ENCODE measurements at places on chromosomes 16 and 17.

DNA sequence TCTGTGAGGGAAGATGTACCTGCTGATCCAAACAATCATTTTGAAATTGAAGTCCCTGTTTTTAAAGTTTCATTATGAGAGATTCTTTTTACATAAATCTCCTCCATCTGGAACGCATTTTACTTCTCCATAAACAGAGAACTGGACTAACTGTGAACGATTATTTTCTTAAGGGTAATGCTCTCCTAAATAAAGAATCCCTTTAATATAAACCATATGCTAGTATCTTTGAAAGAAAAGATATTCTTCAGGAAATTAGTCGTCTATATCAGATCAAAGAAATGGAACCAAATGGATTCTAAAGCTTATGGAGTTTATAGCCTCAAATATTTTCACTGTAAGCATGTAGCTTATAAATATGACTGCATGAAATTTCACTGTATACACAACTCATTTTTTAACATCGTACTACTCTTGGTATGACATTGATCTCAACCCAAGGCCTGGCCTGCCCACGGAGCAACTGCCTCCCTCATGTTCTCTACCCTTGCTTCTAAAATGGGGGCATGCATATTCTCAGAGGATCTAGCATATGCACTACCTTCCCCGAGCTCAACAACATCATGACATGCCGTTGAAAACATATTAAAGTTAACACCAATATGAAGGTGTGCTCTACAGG is 66.4 kb downstream of the MYH10 start:
- no peak for DNase-seq

GRCh38 chr17:32136856-32137255 is 5.4 kb upstream of the RHOT1 start:
- no peak for DNase-seq

- DNase-seq, result no peak
Measured at GRCh38 chr16:72739577-72739976, 308.4 kb downstream of the ZFHX3 start.

GRCh38 chr17:69477204-69477902 is 62.9 kb downstream of the MAP2K6 start:
- DNase-seq, result no peak

- DNase-seq, result no peak
Measured at GRCh38 chr16:19068237-19068815, 912 bp downstream of the COQ7 start.

DNA sequence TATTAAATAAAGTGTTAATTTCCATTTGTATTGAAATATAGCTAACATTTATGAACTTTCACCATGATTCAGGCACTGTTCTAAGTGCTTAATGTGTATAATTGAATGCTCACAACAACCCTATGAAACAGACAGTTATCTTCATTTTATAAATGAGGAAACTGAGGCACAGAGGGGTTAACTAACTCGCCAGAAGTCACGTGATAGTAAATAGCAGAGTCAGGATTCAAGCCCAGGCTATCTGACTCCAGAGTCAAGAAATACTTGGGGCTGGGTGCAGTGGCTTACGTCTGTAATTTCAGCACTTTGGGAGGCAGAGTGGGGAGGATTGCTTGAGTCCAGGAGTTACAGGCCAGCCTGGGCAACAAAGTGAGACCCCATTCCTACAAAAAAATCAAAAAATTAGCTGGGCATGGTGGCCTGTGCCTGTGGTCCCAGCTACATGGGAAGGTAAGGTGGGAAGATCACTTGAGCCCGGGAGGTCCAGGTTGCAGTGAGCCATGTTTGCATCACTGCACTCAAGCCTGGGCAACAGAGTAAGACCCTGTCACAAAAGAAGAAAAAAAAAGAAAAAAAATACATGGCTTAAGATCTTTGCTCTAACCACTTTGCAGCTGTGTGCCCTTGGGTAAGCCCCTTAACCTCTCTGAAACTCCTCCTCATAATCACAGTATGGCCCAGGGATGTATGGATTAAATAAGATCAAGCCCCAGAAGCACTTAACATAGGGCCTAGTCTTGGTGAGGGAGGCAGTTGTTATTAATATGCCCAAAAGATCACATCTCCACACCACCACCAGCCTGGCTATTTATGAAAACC is 29.0 kb downstream of the WSB1 start:
- DNase-seq, result no peak

- no peak for DNase-seq
Measured at GRCh38 chr17:61967729-61968128, 39.9 kb upstream of the INTS2 start.

DNA sequence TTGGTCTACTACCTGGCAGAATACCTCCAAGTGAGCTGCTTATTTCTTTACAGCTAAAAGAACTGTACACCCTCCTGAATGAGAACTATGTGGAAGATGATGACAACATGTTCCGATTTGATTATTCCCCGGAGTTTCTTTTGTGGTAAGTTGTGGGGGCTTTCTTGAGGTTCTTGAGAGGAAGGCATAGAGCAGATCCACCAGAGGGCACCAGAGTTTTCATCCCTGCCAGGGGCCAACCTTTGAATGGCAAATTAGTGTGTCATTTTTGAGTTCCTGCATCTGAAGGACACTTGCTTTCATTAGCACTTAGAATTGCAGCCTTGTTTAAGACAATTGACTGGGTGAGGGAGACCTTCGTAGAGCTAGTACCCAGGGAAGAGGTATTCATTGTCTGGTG is 35.0 kb downstream of the NMT1 start:
- no peak for DNase-seq

- DNase-seq, result no peak
Measured at GRCh38 chr16:67248073-67248400, 742 bp upstream of the SLC9A5 start.

DNA sequence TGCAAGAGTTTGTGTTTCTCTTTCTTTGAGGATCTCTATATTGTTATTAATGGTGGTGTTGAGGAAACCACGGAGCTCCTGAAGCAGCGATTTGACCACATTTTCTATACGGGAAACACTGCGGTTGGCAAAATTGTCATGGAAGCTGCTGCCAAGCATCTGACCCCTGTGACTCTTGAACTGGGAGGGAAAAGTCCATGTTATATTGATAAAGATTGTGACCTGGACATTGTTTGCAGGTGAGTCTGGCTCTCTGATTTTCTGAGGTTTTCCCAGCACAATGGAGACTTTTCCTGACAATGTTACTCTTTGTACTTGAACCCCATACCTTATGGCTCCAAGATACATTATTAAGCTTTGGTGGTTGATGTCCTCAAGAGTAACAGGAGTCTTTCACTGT is 7.8 kb downstream of the ALDH3A2 start:
- no peak for DNase-seq

GRCh38 chr17:81400996-81401722 is 5.9 kb downstream of the BAHCC1 start:
- no peak for DNase-seq

DNA sequence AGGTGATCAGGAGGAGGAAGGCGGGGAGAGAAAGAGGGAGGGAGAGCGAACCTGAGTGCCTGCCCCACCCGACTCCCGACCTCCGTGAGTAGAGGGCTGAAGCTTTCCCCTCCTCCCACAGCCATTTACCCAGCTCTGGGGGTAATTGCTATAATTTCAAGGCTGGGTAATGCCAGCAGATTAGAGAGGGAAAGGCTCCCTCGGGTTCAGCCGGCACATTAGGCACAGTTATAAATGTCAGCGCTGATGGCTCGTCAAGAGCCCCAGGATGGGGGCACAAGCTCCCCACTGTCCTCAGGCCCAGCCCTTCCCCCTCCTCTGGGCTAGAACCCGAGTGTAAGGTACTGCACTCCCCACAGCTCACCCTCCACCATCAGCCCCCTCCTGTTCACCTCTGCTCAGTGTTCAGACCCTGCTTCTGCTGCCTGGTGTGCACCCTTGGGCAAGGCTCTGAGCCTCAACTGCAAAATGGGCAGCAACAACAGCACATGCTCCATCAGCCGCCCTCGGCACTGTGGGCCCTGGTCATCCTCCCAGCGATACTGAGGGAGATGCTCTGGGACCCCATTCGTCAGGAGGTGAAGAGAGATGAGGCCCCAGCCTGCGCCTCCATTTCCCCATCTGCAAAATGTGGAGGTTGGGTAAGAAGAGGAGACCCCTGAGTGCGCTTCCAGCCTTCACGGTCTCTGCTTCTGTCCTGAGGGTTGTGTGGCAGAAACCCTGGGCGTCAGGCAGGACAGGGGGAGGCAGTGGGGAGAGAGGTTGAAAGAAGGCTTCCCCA is 77.2 kb downstream of the NT5M start:
- DNase-seq, result no peak

GRCh38 chr16:46918905-46919792 is 35.0 kb downstream of the GPT2 start:
- no peak for DNase-seq

DNA sequence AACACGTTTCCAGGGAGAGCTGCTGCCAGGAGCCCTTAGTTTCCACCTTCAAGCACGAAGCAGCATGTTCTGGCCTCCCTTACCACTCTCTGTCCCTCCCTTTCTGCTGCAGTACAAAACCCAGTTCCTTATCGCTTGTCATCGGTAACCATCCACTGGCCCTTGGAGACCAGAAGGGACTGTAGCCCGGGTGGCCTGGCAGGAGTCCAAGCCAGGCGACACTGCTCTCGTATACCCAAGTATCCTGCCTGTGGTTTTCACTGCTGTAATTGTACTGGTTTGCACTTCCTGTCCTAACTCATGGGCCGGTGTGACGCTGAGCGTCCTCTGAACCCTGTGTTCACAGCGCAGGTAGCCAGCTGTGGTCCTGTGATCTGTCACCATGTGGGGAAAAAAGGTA is 81.1 kb downstream of the MAF start:
- peak; percentile 17 for DNase-seq

GRCh38 chr16:78288888-78289287 is 189.4 kb downstream of the WWOX start:
- DNase-seq, result peak; percentile 52

- DNase-seq, result no peak
Measured at GRCh38 chr16:59514651-59515050, 780.5 kb upstream of the GOT2 start.

GRCh38 chr16:83807710-83808572 is at the start of gene HSBP1:
TSS of gene HSBP1 (plus strand) at chr16:83807978. CDS start at chr16:83808077, 99 bp downstream.
- peak; percentile 87 for DNase-seq

- no peak for DNase-seq
Measured at GRCh38 chr17:31788571-31788946, 70.5 kb downstream of the COPRS start.

DNA sequence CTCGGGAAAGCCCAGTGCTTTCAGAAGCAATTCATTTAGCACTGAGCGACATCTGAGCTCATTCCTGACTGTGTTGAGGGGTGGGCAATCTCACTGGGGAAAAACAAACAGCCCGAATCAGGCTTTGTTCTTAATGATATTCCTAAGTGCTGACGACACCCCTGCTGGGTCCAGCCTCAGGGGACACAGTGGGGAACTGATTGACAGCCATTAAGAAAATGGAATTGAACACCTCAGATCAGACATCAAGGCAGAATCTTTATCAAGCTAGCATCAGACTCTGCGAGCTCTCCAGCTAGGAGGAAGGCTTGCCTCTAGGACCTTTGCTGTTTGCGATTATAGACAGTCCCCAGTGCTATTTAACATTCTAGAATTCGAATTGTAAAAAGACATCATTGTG is 22.5 kb upstream of the LYRM9 start:
- DNase-seq, result no peak

DNA sequence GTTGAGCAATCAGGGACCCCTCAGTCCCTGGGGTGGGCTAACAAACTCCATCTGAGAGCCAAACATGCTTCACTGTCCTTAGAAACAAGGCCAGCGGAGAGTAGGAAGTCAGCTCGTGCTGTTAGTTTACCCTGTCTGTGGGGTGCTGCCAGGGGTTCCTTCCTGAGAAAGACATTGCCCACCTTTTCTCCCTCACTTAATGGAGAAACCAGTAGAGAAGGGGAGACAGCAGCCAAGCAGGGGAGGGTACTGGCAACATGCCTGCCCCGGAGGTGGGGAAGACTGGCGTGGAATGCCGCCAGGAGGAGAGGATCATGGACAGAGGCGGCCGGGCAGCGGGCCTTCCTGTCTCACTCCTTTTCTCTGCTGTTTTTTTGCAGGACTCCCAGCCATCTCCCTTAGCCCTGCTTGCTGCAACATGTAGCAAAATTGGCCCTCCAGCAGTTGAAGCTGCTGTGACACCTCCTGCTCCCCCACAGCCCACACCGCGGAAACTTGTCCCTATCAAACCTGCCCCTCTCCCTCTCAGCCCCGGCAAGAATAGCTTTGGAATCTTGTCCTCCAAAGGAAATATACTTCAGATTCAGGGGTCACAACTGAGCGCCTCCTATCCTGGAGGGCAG is 19.9 kb downstream of the SP2 start:
- no peak for DNase-seq

DNA sequence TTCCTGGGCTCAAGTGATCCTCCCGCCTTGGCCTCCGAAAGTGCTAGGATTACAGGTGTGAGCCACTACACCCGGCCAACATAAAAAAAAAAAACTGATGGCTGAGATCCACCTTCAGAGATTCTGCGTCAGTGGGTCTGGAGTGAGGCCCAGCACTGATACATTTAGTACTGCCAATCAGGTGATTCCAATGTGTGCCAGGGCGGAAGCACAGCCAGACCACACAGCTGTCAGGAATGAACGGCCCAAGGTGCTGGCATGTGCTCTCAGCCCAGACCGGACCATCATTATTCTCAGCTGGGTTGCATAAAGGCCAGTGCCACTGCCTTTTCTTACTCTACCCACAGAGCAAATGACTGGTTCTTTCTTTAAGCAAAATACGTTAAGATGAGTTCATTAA is 1.2 kb upstream of the BCO1 start:
- DNase-seq, result peak; percentile 46

- no peak for DNase-seq
Measured at GRCh38 chr17:72025113-72025512, 95.7 kb upstream of the SOX9 start.

All from globus pallidus (tissue), 1 donor.